Neural cell (in vitro differentiated cells): ENCODE measurements at places on chromosomes 5 and 9. TPM values are rescaled to one million over a fixed set of nuclear protein-coding genes. Genes with fewer than 3 reads are reported as not detected.

Gene GPR151
- polyA plus RNA-seq: 0.90 and 1.0 TPM in 2 replicates

Gene C5orf52
- not detected in 2 replicates for polyA plus RNA-seq

Gene PLCXD3
- polyA plus RNA-seq: 3.9 and 6.6 TPM in 2 replicates

Gene COL15A1
- 2.8 and 3.4 TPM in 2 replicates for polyA plus RNA-seq

Gene SH2D3C
- polyA plus RNA-seq: 14.5 and 19.4 TPM in 2 replicates

Gene F2RL2
- polyA plus RNA-seq: not detected in 2 replicates

Gene DBH
- polyA plus RNA-seq: not detected in 2 replicates

Gene TMC1
- polyA plus RNA-seq: not detected in 2 replicates
